ENCODE measurements at places on chromosomes 7 and 10. TPM values are rescaled to one million over a fixed set of nuclear protein-coding genes. Genes with fewer than 3 reads are reported as not detected.

HOXA13 gene
- total RNA-seq = 1.5 TPM

FEZF1 gene
- total RNA-seq = 0.67 TPM

VIM gene
- 102 TPM for total RNA-seq

UPK3B gene
- 11.2 TPM for total RNA-seq

Measured in type B pancreatic cell (in vitro differentiated cells).